AG09319 (cell line): ENCODE measurements at places on chromosomes 4 and X.

DNA sequence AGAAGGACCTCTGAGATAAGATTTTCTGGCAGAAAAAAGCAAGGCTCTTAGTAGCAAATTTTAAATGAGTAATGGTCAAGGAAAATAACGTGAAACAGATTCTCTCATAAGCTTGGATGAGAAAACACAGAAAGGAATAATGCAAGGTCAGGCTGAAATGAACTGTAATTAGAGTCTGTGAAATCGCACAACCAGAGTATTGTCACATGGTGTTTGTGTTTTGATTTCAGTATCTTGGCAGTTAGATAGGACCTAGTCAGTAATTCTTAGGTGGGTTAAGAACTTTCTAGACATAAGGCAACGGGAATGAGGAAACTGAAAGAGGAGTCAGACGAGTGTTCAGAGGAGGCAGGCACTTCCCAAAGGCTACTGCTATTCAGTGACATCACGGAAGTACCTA is 34.6 kb downstream of the LIMCH1 start:
- no peak for DNase-seq

DNA sequence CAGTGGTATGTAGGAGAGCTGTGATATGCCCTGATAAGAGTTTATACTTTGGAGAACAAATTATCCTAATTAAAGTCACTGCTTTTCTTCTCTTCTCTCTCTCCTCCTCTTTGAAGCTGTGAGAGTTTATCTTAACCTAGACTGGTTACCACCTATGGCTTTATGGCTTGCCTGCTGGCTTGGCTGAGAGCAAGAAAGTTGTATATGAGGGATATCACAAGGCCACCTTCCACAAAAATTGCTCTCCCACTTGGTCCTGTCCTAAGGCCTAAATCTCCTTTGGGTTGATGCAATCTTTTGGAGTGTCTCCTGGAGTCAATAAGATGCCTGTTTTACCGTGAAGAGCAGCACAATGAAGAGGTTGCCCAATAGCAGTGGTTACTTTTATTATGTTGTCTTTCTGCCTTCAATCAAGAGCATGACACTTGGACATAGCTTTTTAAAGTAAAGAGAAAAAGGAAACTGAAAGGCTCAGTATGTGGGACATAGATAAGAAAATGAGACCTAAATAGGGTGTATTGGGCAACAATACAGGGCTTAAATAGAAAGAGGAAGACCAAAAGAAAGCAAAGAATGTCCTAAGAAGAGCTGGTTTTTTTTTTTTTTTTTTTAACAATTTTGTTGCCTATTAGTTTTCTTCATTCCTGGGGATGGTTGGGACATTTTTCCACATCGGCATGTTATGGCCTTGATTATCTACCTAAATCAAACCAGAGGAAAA is 9.2 kb downstream of the GUCY1A1 start:
- DNase-seq, result no peak

DNA sequence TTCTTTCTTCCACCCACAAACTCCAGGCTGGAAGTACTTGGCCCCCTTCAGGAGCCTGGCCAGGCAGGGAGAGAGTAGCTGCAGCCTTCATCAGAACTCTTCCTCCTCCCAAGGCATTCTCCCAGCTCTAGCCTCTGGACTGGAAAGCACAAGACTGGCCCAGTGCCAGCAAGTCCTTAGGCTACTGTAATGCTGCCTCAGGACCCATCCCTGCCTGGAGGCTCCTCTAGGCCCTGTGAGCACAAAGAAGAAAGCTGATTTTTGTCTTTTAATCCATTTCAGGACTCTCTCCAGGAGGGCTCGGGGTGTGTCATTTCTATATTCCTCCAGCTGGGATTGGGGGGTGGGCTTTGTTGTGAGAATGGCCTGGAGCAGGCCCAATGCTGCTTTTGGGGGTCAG is 10.8 kb downstream of the AWAT2 start:
- no peak for DNase-seq

DNA sequence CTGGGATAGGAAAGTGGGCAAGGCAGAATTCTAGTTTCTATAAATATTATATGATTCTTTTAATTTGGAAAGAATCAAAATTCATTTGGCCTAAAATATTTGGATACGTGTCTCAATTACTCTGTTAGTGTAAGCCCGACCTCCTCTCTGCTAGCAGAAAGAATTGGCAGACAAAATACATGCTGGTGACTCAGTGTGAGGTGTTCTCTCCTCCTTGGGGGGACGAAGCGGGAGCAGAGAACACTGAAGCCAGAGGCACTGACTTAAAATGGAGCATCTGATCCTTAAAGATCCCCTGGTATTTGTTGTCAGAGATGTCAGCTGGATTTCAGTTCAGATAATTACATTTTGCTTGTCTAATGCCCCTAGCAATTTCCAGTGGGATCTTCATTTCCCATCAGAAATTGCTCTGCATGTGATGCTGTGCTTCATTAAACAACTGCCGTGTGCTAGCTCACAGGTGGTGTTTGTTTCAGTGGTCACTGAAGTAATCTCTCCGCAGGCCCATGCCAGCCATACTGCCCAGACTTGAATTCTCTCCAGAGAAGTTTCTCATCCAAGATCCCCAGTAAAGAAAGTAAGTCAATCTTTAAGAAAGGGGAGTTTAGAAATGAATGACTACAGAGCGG is 188.7 kb upstream of the TLL1 start:
- DNase-seq, result peak; percentile 3

- DNase-seq, result no peak
Measured at GRCh38 chr4:119646347-119647071, 17.9 kb upstream of the PDE5A start.

GRCh38 chrX:42289492-42290385 is 366.4 kb upstream of the CASK start:
- DNase-seq, result no peak

DNA sequence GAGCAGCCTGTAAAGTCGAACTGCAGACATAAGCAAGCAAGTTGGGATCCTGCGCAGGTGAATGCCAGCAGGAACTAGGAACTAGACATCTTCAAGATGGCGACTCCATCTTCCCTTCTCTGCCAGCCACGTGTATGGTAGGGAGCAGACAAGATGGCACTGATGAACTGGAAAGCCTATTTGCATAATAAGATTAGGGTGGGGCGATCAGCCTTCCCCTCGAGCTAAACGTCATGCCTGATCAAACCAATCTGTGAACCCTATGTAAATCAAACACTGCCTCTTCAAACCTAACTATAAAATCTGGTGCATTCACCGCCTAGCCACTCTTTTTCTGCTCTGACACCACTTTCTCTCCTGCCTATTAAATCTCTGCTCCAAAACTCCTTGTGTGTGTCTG is 28.1 kb upstream of the LGI2 start:
- DNase-seq, result no peak

GRCh38 chrX:87064502-87064901 is 453.1 kb upstream of the KLHL4 start:
- no peak for DNase-seq
